Fibroblast of the aortic adventitia (primary cell): ENCODE measurements at places on chromosomes 12 and 14. TPM values are rescaled to one million over a fixed set of nuclear protein-coding genes. Genes with fewer than 3 reads are reported as not detected.

GRCh38 chr12:56389412-56389811, 26.8 kb upstream of the APOF start:
- no peak for DNase-seq

GRCh38 chr12:31119192-31119802, 45.6 kb downstream of the DDX11 start:
- DNase-seq: no peak

DNA sequence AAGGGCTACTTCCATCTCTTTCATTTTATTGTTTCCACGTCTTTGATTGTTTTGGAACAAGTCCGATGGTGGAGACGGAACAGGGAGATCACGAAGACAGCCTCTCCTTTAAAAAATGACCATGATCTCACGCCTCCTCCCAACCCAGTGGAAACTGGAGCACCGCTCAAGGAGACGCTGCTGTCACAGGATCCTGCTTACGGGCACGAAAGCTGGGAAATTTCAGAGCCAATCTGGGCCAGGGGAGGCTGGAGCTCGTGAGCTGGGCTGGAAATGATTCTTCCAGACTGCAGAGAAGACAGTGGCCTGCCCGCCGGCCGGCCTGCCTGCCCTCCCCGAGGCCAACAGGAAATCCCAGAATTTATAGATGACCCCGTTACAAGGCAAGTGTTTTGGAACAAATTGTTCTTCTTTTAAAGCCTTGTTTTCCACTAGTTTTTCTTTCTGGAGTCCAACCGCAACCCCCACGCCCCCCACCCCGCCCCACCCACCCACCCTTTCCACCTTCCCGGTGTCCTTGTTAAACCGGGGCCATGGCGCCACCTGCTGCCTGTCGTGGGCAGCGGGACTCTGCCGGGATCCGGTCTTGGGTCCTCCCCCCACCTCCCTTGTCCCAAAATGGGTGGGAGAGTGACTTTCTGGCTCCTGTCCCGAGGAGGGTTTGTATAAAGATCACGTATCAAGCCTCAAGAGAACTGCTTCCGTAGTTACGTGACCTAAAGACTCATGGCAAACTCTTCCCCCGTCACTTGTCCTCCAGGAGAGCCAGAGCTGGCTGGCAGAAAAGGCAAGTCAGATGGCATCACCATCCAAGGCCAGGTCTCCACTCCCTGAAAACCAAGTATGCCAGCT, 40.3 kb downstream of the MAP1LC3B2 start:
- DNase-seq: peak; percentile 83

PPP1CC gene
- 130 and 213 TPM in 2 replicates for total RNA-seq

CDKN1B gene
- total RNA-seq: 28.4 and 41.2 TPM in 2 replicates
